ENCODE measurements at places on chromosomes 13 and 19.

- no peak for DNase-seq
Measured at GRCh38 chr19:51163257-51163656, 21.2 kb downstream of the SIGLEC7 start.

DNA sequence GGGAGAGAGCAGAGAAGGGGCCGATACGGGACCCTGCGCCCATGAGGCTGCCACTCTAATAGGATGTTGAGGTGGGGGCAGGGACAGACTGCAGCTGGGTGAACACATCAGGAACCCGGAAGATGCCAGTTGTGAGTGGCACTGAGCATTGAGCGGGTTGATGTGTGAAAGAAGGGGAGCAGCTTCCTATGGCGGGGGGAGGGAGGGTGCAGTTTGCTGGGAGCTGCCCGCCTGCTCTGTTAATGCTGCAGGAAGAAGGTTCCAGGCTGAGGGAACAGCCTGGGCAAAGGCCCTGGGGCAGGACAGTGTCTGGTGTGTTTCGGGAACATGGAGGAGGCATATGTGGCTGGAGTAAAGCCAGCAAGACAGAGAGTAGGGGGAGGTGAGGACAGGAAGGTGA lies 29.8 kb downstream of the DNM2 start:
- DNase-seq, result no peak

DNA sequence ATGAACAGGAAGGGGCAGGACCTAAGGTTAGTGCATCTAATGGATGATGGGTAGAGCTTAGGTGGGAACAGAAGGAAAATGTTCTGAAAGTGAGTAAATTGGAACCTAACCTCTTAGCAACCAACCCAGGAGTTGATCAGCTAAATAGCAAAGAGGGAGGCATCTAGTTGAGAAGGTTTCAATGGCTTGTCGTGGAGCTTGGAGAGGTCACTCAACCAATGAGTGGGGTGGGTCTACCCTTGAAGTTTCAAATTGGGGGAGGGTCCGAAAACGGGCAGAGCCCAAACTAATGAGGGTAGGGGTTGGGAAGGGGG lies 5.7 kb upstream of the SHKBP1 start:
- no peak for DNase-seq

GRCh38 chr13:25973576-25973975 lies 78.2 kb downstream of the SHISA2 start:
- no peak for DNase-seq

GRCh38 chr13:87444135-87444534 lies 227.0 kb upstream of the SLITRK5 start:
- DNase-seq, result no peak

GRCh38 chr13:110815471-110816204 lies 99.2 kb downstream of the ANKRD10 start:
- no peak for DNase-seq

DNA sequence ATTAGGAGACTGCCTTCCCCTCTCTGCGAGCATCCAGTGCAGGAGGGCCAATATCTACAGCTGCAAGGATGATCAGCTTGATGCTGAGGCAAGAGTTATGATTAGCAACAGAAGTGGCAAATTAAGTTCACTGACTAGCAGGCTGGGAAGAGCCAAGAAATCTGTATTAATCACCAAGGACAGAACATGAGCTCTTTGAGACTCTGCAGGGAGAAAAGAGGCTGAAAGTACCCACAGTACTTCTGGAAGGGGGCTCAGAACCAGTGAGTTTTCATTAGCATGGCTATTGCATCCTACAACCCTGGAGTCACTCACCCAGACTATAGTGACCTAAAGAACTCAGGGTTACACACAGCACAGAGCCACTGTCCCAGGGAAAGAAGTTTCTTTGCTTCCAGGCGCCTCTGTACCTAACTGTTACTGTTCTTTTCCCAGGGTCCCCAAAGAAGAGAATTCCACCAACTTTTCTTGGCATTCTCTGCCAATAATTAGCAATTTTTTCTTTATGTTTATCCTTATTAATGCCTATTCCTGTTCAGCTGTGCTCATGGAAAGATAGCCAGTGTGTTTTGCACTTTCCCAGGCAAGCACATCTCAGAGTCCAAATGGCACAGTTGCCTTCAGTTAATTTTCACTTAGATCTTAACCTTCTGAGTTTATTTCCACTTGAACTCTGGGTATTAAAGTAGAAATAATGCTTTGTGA lies 25.8 kb upstream of the MEDAG start:
- DNase-seq, result no peak

DNA sequence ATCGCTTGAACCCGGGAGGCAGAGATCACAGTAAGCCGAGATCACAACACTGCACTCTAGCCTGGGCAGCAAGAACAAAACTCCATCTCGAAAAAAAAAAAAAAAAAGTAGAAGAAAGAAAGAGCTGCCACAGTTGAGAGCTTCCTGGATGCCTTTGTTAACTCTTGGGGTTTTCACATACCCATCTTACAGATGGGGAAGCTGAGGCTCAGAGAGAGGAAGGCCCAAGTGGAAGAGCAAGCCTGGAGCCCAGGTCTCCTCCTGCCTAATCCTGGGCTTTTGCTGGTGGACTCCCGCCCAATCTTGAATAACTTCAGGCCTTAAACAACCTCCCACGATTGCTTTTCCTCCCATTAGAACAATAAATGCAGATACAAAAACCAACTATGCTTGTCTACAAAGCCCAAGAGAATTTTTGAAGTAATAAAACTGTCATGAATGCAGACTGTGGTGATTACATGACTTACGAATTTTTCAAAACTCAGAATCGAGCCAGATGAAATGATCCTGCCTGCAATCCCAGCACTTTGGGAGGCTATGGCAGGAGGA lies 41.7 kb downstream of the LTBP4 start:
- DNase-seq, result no peak

DNA sequence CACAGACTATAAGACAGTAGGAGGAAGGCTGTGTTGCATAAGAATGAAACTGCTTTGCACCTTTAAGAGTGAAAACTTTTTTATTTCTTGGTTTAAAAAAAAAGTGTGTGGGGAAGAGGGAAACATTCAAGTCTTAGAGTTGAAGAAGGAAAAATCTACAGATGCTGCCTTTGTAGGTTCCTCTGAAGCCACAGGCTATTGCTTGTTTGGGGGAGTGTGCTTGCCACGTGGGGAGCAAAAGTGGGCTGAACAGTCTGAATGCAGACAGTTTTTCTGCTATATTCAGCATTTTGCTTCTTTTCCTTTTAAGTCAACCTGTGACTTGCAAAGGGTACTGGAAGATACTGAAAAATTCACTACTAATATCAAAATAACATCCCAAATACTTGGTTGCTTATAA lies 36.9 kb downstream of the EFNB2 start:
- no peak for DNase-seq

GRCh38 chr19:29535214-29535831 lies 9.5 kb downstream of the VSTM2B start:
- DNase-seq, result no peak

DNA sequence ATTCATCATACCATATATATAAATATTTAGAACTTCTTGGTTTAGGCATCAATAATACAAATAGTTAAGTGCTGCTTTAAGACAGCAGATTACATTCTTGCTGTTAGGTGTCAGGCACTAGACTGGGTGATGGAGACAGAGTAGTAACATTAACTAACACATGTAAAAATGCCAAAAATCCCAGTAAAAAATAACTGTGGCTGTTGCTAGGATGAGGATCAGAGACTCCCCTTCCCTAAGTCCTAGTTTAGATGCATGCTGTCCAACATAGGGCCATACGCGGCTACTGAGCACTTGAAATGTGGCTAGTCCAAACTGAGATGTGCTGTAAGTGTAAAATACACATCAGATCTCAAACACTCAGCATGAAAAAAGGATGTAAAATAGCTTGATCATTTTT lies 94.7 kb downstream of the CDADC1 start:
- DNase-seq, result no peak

DNA sequence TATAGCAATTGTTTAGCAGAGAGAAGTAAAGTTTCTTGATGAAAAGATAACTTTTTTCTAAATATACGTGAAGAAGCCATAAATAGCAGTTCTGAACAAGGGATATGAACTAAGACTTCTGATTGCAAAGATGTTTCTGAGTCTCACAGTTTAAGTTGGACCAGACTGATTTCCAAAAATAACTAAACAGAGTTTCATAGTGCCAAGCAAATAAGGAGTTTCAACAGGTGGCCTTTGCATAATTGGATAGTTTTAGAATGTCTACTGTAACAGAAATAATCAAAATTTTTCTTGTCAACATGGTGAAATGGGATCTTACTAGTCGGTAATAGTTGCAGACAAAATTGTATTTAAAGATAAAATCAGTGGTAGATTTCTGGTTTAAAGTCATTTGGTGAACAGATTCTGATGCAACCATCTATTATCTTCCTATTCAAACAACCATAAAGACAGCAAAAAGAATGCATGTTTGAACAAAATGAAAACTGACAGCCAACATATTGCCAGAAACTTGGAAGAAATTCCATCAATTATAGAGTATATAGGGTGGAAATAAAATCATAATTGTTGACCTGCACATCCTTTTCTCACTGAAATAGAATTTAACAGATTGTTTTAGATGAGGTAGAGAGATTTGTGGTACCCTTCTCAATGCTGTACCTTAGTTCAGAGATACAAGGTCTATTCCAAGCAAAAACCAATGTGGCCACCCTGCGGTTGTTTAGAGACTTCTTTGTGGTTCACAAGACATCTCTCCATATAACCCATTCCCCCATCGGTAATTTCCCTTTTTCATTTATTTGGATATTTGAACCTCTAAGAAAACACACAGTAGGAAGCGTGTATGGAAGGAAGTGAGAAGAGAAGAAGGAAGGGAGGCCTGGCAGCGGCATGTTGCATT lies 275.3 kb downstream of the COG6 start:
- DNase-seq, result no peak

GRCh38 chr13:47794963-47795362 lies 206.1 kb downstream of the SUCLA2 start:
- DNase-seq, result no peak
